ENCODE measurements at places on chromosomes 2 and 18.

GRCh38 chr2:68726608-68727367, 7.8 kb upstream of the ARHGAP25 start:
- DNase-seq, result no peak

- DNase-seq, result no peak
Observed at GRCh38 chr2:80028584-80028983, 276.0 kb downstream of the LRRTM1 start.

DNA sequence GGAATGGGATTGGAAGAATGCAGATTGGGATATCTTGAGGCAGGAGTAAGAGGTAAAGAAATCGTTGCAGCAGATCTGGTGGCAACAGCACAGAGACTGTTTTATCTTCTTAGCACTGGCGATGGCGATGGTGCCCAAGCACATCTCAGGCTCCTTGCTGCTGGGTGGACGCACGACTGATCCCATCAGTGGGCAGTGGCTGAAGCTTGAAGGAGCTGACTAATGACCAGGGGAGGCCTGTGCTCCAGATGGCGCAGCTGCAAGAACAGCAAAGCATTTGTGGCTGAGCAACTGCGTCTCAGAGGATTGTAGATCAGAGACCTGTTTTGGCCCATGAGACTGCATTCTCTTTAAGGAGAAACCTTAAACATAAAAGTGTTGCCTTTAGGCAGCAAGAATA, 54.6 kb downstream of the GALR1 start:
- DNase-seq, result no peak

- DNase-seq, result no peak
Observed at GRCh38 chr2:27765621-27766286, 5.8 kb upstream of the MRPL33 start.

GRCh38 chr2:42762823-42763804, 821 bp downstream of the OXER1 start:
- DNase-seq, result no peak

DNA sequence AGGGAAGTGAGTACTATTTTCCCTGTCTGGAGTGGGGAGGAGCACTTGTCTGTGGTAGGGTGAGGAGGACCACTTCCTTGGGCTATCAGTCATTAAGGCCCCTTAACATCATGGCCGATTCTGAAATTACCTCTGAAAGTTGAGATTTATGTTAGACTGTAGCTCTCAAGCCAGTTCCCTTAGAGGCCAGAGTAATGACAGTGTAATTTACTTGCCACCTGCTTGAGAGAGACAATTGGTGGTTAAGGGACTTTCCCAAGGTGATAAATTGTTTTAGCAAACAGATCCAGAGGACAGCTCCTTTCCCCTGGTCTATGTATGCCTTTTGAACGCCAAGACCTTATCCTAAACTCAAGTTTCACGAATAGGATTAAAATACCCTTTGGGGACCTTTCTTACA, 56.1 kb downstream of the NEDD4L start:
- DNase-seq, result no peak

- DNase-seq, result no peak
Observed at GRCh38 chr2:180412219-180412618, 405.1 kb upstream of the CWC22 start.

GRCh38 chr2:207090389-207090788, 75.4 kb downstream of the KLF7 start:
- no peak for DNase-seq

DNA sequence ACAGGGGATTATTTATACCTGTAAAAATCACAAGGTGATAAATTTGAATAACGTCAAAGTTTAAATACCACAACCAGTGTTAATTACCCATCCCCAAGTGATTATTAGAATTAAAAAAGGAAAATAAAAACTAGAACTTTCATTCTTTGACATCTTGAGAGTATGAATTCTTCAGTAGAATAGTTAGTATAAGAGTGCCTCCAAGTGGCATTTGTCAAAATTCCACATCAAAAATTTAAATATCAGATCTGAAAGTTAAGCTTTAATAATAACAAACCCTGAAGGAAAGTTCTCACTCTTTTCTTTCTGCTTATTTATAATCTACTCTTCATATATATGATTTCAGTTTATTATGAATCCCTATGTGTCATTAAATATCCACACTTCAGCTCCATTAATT, 273.7 kb upstream of the KYNU start:
- no peak for DNase-seq

DNA sequence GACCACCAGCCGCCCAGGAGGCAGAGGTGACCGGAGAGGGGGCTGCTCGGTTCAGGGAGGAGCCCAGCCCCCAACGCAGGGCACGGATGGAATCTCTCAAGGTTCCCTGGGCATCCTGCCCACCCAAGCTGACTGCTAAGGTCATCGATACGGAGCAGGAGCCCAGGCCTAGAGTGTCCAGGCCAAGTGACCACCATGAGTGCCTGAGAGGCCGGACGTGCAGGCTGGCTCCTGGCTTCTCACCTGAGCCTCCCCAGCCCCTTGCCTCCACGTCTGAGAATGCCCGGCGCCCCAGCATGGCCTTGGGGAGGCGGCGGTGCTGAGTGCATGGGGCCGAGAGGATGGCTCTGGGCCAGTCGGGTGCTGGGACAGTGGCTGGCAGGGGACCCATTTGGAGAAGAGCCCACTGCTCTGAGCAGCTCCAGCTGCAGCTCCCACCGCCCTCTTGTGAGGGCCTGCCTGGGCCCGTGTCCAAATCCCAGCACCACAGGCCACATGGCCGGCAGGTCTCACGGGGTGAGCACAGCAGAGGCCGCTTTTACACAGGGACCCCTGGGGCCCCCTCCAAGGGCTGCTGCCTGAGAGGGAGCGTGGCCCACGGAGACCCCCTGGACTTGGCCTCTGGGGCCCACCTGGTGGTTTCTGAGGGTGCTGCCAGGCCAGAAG, 102.8 kb upstream of the CTDP1 start:
- no peak for DNase-seq

DNA sequence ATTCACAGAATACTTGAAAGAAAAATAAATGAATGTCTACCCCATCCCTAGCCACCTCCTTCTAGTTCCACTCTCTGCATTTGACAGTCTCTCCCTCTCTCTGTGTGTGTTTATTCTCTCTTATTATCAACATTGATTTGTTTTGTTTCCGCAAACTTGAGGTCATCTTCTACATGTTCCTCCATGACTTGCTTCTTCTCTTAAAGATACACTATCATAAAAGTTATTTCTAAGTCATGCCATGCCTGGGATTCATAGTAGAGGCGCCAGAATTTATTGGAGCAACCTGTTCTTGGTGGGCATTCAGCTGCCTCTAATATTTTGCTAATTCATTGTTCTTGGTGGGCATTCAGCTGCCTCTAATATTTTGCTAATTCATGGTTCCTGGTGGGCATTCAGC, 58.9 kb upstream of the SMAD7 start:
- DNase-seq, result no peak

GRCh38 chr2:168002021-168002553, 245.3 kb downstream of the STK39 start:
- DNase-seq, result no peak

DNA sequence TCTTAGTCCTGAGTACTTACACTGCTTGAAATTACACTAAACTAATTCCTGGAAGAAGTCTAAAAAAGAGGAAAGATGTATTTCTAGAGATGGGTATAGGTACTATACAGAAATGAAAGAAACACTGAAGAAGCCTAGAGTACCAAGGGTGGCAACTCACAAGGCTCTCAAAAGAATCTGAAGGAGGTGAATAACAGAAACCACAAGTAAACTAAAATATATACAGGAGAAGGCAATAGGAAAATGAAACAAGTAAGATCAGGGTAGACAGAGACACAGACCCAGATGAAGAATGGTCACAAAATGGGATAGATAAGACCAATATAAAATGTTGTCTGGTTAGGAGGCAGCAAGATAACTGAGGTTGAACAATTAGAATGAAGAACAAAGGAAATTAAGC, 59.9 kb downstream of the USP37 start:
- DNase-seq, result no peak

- no peak for DNase-seq
Observed at GRCh38 chr18:46751882-46752281, 5.0 kb downstream of the ST8SIA5 start.

GRCh38 chr2:513981-514706, 163.1 kb downstream of the TMEM18 start:
- DNase-seq, result no peak

DNA sequence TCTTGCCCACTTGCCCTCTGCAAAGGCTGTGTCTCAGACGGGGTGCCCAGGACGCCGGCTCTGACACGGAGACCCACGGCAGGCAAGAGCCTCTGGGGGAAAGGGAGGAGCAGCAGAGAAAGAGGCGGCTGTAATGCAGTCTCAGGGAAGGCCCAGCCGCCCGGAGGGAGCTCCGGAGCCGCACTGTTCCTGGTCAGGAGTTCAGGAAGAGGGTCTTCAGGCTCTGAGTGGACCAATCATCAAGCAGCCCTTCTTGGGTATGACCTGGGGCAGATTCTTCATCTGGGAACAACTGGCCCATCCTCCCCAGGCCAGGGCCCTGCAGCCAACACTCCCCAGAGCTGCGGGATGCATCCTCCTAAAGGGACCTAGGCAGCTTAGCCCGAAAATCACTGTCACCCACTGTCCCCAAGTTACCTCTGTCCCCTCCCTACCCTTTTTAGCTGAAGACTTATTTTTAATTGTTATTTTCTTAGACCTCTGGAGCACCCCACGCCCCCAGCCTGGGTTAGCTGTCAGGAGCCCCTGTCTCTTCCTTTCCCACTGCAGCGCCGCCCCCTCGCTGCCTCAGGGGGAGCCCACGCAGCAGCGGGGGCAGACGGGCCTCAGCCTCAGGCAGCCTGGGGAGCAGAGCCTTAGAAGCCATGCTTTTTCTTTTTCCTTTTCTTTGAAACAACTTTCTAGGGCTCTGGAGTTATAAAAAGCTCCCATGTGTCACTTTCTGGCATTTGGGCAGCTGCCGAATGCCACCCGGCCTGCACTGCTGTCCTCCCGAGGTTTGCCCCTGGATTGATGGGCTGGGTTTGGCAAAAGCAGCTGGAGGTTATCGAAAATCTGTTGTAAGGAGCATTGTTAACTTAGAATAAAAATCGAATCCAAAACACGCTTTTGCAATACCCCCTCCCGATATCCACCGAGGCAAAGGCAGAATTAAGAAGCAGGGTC, 644 bp upstream of the NEU2 start:
- no peak for DNase-seq

- no peak for DNase-seq
Observed at GRCh38 chr2:154158101-154158500, 286.4 kb downstream of the GALNT13 start.

- no peak for DNase-seq
Observed at GRCh38 chr2:65186093-65186868, 41.4 kb upstream of the ACTR2 start.

Measured in thoracic aorta (tissue), 2 donors.